ENCODE measurements at places on chromosomes 4 and X. TPM values are rescaled to one million over a fixed set of nuclear protein-coding genes. Genes with fewer than 3 reads are reported as not detected.

DNA sequence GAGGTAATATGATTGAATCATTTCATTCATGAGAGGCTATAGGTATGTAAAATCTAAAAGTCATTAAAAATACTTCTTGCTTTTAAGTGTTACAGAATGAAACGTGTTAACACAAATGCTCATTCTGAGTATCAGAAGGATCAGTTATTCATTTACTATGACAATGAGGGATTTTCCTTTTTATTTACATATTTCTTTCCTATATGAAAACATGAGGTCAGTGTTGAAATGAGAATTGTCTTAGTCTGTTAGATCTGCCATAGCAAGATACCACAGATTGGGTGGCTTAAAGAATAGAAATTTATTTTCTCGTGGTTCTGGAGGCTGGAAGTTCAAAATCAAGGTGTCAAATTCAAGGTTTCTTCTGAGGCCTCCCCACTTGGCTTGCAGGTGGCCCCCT lies 181.2 kb downstream of the ARHGAP10 start:
- DNase-seq: no peak

GRCh38 chr4:69823481-69824186 lies 36.3 kb downstream of the SULT1E1 start:
- DNase-seq: peak; percentile 70

GRCh38 chr4:21649391-21650090 lies 299.0 kb downstream of the KCNIP4 start:
- DNase-seq: no peak

GRCh38 chr4:3767570-3768288 lies 1.5 kb downstream of the ADRA2C start:
- peak; percentile 22 for DNase-seq

Gene TRIM61
- total RNA-seq: 1.1 TPM

- DNase-seq: no peak
These were observed 94.5 kb upstream of the MXRA5 start for GRCh38 chrX:3440981-3441380.

Gene TCEAL6
- total RNA-seq: not detected

Gene NXF2B
- not detected for total RNA-seq

DNA sequence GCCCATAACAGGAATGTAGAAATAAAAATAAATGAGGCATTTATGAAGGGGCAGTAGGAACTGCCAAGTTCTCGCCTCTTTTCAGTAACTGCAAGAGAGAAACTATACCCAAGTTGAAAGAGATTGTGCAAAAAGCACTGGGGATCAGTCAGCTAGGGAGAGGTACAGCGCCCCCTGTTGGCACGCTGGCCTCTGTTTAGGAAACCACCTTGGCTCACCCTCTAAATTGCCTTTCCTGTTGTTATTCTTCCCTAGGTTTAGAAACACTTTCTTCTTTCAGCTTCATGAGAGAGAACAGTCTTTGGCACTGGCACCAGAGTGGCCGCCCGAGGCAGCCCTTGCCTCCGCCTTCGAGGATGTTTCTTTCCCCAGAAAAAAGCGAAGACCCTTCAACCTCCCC lies 348.5 kb downstream of the MID1IP1 start:
- peak; percentile 75 for DNase-seq

Gene SAGE1
- not detected for total RNA-seq

Gene THAP6
- total RNA-seq: 19.1 TPM

DNA sequence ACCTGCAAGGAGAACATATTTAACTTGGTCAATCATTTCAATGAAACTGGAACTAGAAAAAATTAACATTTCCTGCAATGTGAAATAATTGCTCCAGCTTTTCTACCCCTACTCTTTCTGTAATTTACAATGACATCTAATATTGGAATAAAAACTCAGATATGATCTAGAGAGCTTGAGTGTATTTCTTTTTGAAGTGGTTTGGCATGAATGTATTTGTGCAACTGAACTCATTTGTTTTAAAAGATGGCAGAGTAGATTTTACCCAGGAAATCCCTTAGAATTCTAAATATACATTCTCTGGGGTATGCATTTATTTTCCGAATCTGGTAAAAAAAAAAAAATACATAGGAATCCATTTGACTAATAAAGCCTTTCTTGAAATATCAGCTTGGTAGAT lies 21.5 kb upstream of the GATB start:
- no peak for DNase-seq

DNA sequence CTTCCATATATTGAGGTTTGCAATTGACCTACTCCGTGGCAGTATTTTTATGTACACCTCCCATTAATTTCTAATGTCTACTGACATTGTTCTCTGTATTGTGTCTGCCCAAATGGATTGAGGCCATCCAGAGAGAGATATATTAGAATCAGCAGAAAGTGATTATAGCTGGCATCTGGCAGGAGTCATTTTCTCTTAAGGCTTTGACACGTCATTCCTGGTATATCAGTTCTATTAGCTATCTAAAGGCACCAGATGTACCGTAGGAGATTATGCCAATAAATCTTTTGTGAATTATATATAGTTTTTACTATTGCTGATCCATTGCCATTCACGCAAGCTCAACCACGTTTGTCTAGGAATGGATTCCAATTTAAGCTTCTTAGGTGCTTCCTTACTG lies 1026.4 kb upstream of the IGFBP7 start:
- no peak for DNase-seq

DNA sequence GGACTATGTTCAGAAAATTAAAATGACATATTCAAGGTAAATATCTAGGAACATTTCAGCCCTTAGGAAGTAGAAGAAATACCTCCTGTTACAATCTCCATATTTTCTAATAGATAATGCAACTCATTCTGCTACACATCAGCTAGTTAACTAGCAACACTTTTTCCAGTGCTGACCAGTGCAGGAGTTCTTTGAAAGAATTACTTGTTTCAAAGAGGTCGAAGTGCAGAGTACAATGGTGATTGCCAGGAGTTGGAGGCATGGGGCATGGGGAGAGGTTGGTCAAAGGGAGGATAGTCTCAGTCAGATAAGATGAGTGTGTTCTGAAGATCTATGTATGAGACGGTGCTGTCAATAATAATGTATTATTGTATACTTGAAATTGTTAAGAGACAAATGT lies 53.1 kb downstream of the MTNR1A start:
- no peak for DNase-seq

GRCh38 chr4:74152836-74153235 lies 5.1 kb upstream of the MTHFD2L start:
- DNase-seq: no peak

- DNase-seq: peak; percentile 54
These were observed 134.1 kb downstream of the OR13H1 start for GRCh38 chrX:131677655-131678628.

Gene STOX2
- not detected for total RNA-seq

Gene NOX1
- not detected for total RNA-seq

Gene STAP1
- 3.0 TPM for total RNA-seq

DNA sequence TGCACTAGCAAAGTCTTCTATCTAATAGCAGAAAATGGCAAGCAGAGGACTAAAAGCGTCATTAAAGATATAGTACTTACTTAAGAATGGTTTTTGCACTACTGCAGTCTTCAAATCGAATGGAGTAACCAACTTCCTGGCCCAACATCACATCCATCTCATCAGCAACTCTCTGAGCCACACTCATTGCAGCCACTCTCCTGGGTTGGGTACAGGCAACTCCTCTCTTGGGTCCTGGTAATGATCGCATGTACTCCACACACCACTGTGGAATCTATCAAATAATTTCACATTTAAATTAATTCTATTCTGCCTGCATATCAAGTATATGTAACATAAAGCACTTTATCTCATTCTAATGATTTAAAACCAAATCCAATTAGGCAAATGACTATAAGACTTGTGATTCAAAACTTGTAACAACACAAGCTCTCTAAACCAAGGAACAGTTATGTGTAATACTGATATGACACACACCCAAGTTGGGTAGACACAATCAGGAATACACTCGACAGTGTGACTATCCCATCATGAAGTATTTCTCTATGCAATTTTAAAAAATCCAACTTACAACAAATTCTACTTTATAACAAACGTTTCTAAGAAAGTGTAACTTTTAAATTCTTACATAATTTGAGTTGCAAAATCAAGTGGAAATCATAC lies 13.6 kb downstream of the DHX15 start:
- no peak for DNase-seq

GRCh38 chr4:154049457-154050181 lies 260.7 kb upstream of the SFRP2 start:
- DNase-seq: peak; percentile 16

Gene FGA
- not detected for total RNA-seq

- no peak for DNase-seq
These were observed 56.5 kb downstream of the GAB1 start for GRCh38 chr4:143393195-143393594.

DNA sequence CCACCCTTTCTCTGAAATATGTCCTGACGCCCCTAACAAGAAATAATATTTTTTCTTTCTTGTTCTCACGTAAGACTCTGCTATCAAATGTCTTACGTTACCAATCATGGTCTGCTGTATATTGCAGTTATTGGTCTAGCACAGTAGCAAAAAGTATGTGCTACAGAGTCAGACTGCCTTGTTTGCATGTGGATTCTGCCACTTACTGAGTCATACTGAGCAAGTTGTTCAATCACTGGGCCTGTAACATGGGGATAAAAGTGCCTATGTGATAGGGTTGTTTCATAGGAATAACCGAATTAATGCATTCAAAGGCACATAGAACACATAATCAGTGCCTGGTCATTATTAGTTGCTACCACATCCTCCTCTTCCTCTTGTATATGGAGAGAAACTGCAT lies 14.1 kb downstream of the RPGR start:
- DNase-seq: no peak

Gene LRRC66
- 0.09 TPM for total RNA-seq

Gene ARMCX1
- total RNA-seq: 4.7 TPM

- DNase-seq: no peak
These were observed 59.9 kb downstream of the MBNL3 start for GRCh38 chrX:132428896-132429295.

GRCh38 chr4:55723403-55723802 lies 87.3 kb upstream of the NMU start:
- no peak for DNase-seq

- peak; percentile 11 for DNase-seq
These were observed 77.0 kb downstream of the FBXW7 start for GRCh38 chr4:152458801-152459302.

GRCh38 chr4:14669371-14669770 lies 332.9 kb upstream of the CPEB2 start:
- DNase-seq: no peak

DNA sequence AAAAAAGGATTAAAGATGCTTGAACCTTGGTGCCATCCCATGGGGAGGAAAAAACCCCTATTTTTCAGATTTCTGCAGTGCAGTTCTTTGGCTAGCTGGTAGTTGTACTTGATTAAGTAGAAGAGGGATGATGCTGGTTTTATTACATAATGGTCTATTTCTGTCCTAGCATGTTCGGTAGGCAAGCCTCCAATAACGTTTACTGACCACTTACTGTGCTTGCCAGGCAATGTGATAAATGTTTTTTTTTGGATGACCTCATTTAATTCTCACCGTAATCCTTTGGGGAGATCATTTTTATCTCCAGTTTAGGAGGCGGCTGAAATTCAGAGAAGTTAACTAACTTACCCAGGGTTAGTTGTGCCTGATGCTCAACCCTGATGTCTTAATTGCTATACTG lies 92.1 kb upstream of the RPA4 start:
- DNase-seq: no peak

DNA sequence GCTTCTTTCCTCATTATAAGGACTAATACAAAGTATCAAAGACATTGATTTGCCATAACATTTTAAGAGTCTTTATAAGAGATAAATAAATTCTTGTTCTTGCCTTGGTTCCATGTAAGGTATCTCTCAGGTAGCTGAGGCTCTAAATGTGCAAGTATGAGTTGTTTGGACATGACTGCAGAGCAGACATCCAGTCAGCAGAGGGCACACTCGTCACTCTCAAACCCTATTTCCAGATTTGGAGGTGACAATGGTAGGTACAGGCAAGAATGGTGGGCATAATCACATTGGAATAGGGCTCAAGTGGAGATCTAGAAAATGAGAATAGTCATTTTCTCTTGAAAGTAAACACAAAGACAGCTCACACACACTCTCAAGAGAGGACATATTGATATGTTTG lies 133.3 kb upstream of the ZIC3 start:
- peak; percentile 13 for DNase-seq

DNA sequence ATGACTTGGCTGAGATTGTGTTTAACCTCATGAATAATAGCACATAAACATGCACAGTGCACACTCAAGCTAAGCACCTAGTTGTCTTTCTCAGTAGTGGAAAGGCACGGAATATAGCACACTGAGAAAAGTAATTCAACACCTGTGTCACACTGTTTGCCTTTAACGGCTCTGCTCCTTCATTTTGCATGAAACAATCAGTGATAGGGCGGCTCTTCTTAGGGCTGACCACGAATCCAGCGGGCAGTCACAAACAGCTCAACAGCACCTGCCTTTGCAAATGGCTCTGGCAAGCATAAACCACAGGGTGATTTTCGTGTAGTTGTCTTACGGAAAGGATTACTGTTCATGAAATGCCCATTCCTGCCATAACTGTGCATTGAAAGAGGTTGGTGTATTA lies 954.0 kb upstream of the TENM3 start:
- DNase-seq: no peak

Gene MYL5
- total RNA-seq: 14.7 TPM

DNA sequence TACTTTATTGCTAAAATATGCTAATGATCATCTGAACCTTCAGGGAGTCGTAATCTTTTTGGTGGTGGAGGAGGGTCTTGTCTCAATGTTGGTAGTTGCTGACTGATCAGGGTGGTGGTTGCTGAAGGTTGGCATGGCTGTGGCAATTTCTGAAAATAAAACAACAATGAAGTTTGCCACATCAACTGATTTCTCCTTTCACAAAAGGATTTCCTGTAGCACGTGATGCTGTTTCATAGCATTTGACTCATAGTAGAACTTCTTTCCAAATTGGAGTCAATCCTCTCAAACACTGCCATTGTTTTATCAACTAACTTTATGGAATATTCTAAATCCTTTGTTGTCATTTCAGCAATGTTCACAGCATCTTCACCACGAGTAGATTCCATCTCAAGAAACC lies 19.3 kb downstream of the DDIT4L start:
- DNase-seq: no peak

Data from activated CD8-positive, alpha-beta T cell treated with anti-CD3 and anti-CD28 coated beads for 36 hours (primary cell).